Osteocyte (in vitro differentiated cells): ENCODE measurements at places on chromosomes 5 and 9. TPM values are rescaled to one million over a fixed set of nuclear protein-coding genes. Genes with fewer than 3 reads are reported as not detected.

GRCh38 chr5:160959804-160960203 lies 107.8 kb upstream of the ATP10B start:
- no peak for DNase-seq
- no peaks in the 10 kb centered on the region for H3K4me1 ChIP-seq
- H3K27me3 ChIP-seq: no peaks in the 10 kb centered on the region

GRCh38 chr5:68499987-68500386 lies 284.4 kb downstream of the PIK3R1 start:
- no peaks in the 10 kb centered on the region for H3K27me3 ChIP-seq
- H3K4me3 ChIP-seq: no peak overlapping the region
- peaks cover 3% of the 10 kb centered on the region for H3K36me3 ChIP-seq
- no peak for DNase-seq
- H3K27ac ChIP-seq: no peak overlapping the region

GRCh38 chr9:133167096-133167730 lies 3.5 kb upstream of the GBGT1 start:
- no peak overlapping the region for H3K27ac ChIP-seq
- no peaks in the 10 kb centered on the region for H3K36me3 ChIP-seq
- H3K27me3 ChIP-seq: peaks cover 7% of the 10 kb centered on the region
- no peak for DNase-seq

- H3K27ac ChIP-seq: no peak overlapping the region
- no peaks in the 10 kb centered on the region for H3K27me3 ChIP-seq
- no peak overlapping the region for H3K4me3 ChIP-seq
- H3K36me3 ChIP-seq: no peaks in the 10 kb centered on the region
- peaks cover 24% of the 10 kb centered on the region for H3K4me1 ChIP-seq
Measured at GRCh38 chr5:53170746-53171349, 61.3 kb upstream of the MOCS2 start.

DNA sequence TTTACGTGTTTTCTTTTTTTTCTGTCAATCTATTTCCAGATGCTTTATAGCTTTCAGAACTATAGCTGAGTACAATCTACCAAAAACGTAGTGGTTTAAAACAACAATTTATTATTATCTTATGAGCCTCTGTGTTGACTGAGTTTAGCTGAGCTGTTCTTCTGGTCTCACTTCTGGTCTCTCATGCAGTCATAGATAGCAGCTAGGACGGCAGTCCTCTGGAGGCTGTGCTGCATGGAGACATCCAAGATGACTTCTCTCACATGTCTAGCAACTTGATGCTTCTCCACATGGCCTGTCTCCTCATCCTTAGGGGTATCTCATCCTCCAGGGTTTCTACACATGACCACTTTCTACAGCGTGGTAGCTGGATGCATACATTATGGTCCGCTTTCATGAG lies 22.0 kb upstream of the RAD23B start:
- H3K4me3 ChIP-seq: no peak overlapping the region
- H3K4me1 ChIP-seq: peaks cover 18% of the 10 kb centered on the region
- H3K36me3 ChIP-seq: no peaks in the 10 kb centered on the region
- no peak for DNase-seq

- no peak for DNase-seq
- H3K4me3 ChIP-seq: no peak overlapping the region
- H3K27ac ChIP-seq: peak overlapping the region; percentile 64
- H3K27me3 ChIP-seq: no peaks in the 10 kb centered on the region
Measured at GRCh38 chr5:35857606-35858205, 1.0 kb downstream of the IL7R start.

GRCh38 chr5:157295247-157295646 lies 29.3 kb downstream of the CYFIP2 start:
- no peaks in the 10 kb centered on the region for H3K27me3 ChIP-seq
- peaks cover 15% of the 10 kb centered on the region for H3K36me3 ChIP-seq
- H3K4me1 ChIP-seq: peaks cover 16% of the 10 kb centered on the region
- H3K27ac ChIP-seq: no peak overlapping the region
- DNase-seq: no peak

- DNase-seq: no peak
- no peak overlapping the region for H3K4me3 ChIP-seq
- no peaks in the 10 kb centered on the region for H3K27me3 ChIP-seq
- no peak overlapping the region for H3K27ac ChIP-seq
- no peaks in the 10 kb centered on the region for H3K4me1 ChIP-seq
Measured at GRCh38 chr5:91727463-91727862, 344.3 kb upstream of the ARRDC3 start.

- no peak for DNase-seq
- peaks cover 42% of the 10 kb centered on the region for H3K4me1 ChIP-seq
- H3K36me3 ChIP-seq: no peaks in the 10 kb centered on the region
- no peaks in the 10 kb centered on the region for H3K27me3 ChIP-seq
- no peak overlapping the region for H3K4me3 ChIP-seq
Measured at GRCh38 chr5:149936700-149937091, 7.9 kb downstream of the PDE6A start.

GRCh38 chr9:116549061-116549664 lies 137.9 kb upstream of the TRIM32 start:
- H3K4me3 ChIP-seq: no peak overlapping the region
- no peak for DNase-seq
- peaks cover 2% of the 10 kb centered on the region for H3K4me1 ChIP-seq
- H3K36me3 ChIP-seq: no peaks in the 10 kb centered on the region
- H3K27me3 ChIP-seq: no peaks in the 10 kb centered on the region

GRCh38 chr5:181044662-181045305 lies 4.7 kb downstream of the BTNL9 start:
- no peaks in the 10 kb centered on the region for H3K4me1 ChIP-seq
- H3K27me3 ChIP-seq: peaks cover 28% of the 10 kb centered on the region
- DNase-seq: peak; percentile 79

- no peak for DNase-seq
- H3K27me3 ChIP-seq: peaks cover 80% of the 10 kb centered on the region
- H3K4me3 ChIP-seq: no peak overlapping the region
- no peaks in the 10 kb centered on the region for H3K4me1 ChIP-seq
- H3K36me3 ChIP-seq: no peaks in the 10 kb centered on the region
- no peak overlapping the region for H3K27ac ChIP-seq
Measured at GRCh38 chr9:37668116-37668601, 17.4 kb downstream of the FRMPD1 start.

- no peak overlapping the region for H3K4me3 ChIP-seq
- DNase-seq: no peak
- H3K4me1 ChIP-seq: no peaks in the 10 kb centered on the region
- peaks cover 38% of the 10 kb centered on the region for H3K27me3 ChIP-seq
Measured at GRCh38 chr9:34490760-34491159, 32.0 kb downstream of the ENHO start.

DTWD2 gene
- 5.8 and 6.1 TPM in 2 replicates for total RNA-seq

STC2 gene
- 334 and 341 TPM in 2 replicates for total RNA-seq

ZNF79 gene
- 9.0 and 11.5 TPM in 2 replicates for total RNA-seq

RAB3C gene
- not detected in 2 replicates for total RNA-seq
